ENCODE measurements at places on chromosomes 5 and 9.
A peak's percentile ranks its signal among the peaks of the same experiment; 100 is the strongest.

- DNase-seq: no peak
These were observed 175.8 kb downstream of the C5orf15 start for GRCh38 chr5:133792655-133793054.

DNA sequence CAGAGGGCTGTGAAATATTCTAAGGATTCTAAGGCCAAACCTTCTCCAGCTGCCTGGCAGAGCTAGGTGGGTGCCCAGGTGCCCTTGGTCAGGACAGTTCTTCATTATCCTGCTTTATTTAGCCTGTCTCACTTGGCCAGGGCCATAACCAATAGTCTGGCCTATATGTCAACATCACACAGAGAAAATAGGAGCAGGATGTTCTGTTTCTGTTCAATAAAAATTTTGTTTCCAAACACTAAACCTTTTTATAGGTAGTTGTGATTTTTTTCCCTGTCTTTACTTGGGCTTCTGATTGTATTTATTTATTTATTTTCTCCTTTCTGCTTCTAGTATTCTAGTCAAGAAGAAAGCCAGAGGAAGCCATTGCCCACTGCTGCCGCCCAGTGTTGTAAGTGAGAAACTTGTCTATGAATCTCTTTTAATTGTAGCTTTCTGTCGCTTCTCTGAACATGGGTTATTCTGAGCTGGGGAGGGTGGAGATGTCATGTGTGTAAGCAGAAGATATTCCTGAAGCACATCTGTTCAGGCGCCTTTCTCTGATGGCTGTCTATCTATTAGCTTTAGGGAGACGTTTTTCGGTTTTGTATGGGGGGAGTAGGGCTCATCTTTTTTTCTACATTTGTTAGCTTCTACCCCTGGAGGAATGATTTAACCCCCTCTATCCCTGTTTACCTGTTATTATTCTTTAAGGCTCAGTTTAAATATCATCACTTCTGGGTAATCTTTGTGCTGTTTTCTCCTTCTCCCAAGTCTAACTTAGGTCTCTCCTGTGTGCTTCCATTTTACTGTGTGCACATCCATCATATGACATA is 97.1 kb downstream of the UNC13B start:
- DNase-seq: peak; percentile 45

GRCh38 chr5:6202149-6202967 is 176.0 kb downstream of the MED10 start:
- DNase-seq: no peak

GRCh38 chr9:972501-973294 is 3.8 kb upstream of the DMRT3 start:
- DNase-seq: no peak

GRCh38 chr5:558326-558725 is 34.1 kb upstream of the SLC9A3 start:
- no peak for DNase-seq

- no peak for DNase-seq
These were observed 328.2 kb downstream of the TUSC1 start for GRCh38 chr9:25350011-25350410.

- DNase-seq: no peak
These were observed 57.5 kb upstream of the ZSWIM6 start for GRCh38 chr5:61274511-61274911.

DNA sequence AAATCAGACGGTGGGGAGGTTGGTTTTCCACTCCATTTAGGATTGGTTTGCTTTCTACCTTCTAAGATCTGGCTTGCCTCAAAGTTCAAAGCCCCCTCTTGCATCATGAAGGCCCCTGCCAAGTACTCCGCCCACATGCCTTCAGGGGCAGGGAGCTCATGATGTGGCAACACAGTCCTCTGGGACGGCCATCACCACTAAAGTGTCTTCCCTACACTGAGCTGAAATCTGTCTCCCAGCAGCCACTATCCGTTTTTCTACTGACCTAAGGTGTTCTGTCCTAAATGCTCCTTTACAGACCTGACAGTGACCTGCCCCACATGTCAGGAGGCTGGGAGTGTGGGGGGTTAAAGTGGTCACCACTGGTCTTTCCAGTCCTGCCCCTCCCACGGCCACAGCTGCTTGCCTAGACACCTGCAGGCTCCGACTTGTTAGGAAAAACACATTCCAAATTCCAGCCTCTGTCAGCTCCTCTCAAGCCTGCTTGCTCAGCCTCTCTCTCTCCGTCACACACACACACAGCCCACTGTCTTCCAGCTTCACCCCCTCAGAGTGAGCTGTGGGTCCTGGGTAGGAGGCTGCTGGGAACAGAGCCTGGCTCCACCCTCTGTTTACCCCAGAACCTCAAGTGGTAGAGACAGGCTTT is 44.9 kb downstream of the SHB start:
- DNase-seq: no peak

DNA sequence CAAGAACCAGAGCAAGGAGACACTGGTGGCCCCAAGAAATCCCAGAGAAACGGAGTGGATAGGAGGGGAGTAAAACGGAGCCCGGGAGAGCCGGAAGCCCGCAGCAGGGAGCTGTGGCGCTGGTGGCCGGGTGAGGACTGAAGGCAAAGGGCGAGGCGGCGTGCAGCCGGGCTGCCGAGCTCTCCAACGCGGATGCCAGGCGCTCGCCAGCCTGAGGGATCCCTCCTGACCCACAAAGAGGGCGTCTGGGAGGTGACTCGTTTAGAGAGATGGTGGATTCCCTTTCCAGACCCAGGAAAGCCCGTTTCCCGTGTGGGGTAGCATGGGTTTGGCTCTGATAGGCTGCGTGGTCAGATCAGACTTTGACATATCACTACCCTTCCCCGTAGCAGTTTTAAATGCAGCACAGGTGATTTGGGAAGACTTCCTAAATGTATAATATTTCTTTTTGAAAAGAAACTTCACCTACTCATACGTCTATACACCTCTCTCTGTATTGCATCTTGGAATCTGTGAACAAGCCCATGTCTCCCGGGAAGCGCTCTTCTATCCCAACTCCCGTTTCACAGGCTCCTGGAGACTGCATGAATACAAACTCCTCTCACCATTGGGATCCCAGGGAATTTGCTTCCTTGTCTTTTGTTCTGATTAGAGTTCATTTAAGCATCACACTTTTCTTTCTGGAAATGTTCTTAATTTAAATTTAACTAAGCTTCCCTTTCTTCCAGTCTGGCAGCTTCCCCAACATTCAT is 158.1 kb downstream of the C9orf152 start:
- peak; percentile 47 for DNase-seq

- DNase-seq: peak; percentile 59
These were observed 27.7 kb downstream of the PPP3R2 start for GRCh38 chr9:101566904-101567724.

DNA sequence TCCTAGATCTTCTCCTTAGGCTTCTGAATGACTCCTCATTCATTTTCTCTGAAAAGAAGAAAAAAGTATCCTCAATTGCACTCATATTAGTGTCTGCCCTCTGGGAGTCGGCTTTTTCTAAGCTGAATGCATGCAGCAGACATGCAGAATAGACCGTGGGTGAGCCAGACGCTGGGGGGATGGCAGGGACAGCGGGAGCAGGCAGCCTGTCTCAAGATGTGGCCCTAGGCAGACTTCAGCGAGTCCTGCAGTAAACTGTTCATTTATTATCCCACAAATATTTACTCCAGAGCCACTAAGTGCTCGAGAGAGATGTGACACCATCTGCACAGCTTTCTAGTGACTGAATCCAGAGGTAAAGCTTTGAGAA is 164.9 kb upstream of the RAI14 start:
- DNase-seq: no peak

- DNase-seq: peak; percentile 70
These were observed 19.6 kb upstream of the TMEM252 start for GRCh38 chr9:68560071-68560844.
